Activated CD4-positive, CD25-positive, alpha-beta regulatory T cell treated with anti-CD3 and anti-CD28 coated beads, Interleukin-2, amount 50 U/mL, for 72 hours (primary cell): ENCODE measurements at places on chromosomes 12 and 14.

DNA sequence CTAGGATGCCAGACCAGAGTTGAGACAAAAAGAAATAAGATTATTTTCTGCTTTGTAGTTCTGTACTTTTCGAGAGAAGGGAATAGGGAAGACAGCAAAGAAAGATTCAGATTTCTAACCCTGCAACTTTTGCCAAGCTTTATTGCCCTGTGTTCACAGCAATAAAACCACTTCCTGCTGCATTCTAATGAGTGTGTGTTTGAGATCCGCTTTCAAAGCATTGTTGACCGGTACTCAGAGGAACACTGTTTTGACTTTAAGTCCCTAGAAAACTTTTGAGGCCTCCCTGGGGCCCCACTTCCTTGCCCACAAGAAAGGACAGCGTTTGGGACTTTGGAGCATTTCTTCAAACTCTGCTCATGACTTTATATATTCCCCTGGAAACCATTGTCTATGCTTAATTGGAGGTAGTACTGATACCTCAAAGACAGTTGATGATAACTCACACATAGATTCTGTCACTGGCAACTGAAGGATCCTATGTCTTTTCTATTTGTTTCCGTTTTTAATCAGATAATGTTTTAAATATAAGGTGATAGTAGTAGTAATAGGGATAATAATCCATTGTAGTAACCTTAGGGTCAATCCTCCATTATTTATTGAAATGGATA lies 1.3 kb downstream of the RNASE6 start:
- DNase-seq, result no peak

DNA sequence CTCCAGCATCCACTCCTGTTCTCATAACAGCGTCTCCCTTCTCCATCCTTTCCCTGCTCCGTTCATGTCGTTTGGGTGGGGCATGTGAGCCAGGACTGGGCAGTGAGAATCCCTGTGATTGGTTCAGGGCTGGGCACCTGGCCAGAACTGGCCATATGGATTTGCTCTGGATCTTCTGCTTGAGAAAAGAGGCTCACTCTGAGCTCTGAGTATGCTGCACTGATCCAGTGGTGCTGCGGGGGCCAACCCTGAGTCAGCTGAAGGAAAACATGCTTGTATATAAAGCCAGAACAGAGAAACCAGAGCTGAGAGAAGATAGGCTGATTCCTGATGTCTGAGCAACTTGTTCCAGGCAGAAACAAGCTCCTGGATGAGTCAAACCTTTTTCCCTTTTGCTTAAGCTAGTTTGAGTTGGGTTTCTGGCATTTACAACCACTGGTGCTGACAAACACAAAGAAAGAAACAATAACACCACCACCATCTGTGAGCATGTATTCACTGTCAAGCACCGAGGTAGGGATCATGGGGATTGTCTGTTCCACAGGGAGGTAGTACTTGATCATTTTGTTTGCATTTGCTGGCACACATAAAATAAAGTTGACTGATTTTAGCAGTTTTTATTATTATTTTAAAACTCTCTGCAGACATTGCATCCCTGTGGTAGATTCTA lies 14.0 kb upstream of the HPD start:
- DNase-seq, result no peak

DNA sequence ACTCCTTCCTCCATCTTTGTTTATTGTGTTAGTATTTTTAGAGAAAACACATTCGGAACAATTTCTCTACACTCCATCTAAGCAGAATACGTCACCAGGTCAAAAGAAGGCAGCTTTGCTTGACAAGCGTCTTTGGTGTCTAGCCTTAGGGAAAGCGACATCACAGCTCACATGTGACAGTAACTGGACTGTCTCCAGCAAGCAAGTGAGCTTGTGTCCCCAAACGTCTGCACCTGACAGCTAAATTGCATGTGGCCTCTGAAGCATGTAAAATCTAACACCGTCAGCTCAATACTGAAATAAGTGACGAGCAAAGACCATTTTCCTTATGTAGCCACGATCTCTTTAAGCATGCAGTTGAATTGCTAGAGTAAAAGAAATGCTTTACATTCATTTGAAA lies 509.8 kb downstream of the GLT1D1 start:
- no peak for DNase-seq

- DNase-seq, result no peak
Observed at GRCh38 chr12:105858981-105859710, 279.6 kb downstream of the NUAK1 start.

GRCh38 chr12:12741660-12742059 lies 24.5 kb downstream of the CDKN1B start:
- DNase-seq, result no peak
